SK-N-SH (cell line): ENCODE measurements at places on chromosomes 4 and X. TPM values are rescaled to one million over a fixed set of nuclear protein-coding genes. Genes with fewer than 3 reads are reported as not detected.

DNA sequence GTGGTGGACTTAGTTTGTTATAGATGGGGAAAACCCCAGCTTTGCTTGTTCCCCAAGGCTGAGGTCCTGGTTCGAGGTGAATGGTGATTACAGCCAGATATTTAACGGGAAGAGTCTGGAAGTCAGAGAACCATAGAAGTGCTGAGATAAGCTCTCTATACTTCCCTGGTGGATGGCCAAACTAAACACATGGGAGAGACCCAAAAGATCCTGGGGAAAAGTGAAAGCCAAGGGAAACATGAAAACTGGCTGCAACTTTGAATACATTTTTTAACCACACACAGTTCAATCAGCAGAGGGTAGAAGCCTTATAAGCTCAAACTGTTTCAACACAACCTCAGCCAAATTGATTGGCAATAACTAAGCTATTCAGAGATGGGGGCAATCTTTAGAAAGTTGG lies 29.3 kb upstream of the SRPX start:
- no peak for DNase-seq

DNA sequence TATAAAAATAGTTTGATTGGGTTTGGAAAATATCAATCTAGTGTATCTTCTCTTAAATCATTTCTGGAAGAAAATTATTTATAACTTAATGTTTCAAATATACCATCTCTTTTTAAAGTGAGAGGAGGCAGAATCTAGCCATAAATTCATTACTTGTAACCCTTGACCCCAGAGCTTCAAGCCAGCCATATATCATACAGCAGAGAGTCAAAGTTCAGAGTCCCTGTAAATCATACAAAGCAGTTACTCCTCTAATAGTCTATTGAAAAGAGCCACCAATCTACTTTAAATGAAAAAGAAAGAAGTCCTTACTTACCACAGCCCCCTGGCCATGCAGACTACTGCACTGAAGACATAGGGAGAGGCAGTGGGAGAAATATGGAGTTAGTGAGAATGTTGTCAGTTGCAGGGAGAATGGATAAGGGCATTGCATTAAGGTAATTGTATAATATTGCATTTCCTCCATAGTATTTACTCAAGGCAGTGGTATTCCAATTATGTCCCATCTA lies 229.5 kb downstream of the NKX6-1 start:
- DNase-seq, result no peak

The CXCL6 gene
- 0.02 and 0.03 TPM in 2 replicates for polyA plus RNA-seq

GRCh38 chr4:102064747-102065442 lies 274.4 kb downstream of the BANK1 start:
- DNase-seq, result no peak

The RHOXF2B gene
- not detected in 2 replicates for polyA plus RNA-seq

DNA sequence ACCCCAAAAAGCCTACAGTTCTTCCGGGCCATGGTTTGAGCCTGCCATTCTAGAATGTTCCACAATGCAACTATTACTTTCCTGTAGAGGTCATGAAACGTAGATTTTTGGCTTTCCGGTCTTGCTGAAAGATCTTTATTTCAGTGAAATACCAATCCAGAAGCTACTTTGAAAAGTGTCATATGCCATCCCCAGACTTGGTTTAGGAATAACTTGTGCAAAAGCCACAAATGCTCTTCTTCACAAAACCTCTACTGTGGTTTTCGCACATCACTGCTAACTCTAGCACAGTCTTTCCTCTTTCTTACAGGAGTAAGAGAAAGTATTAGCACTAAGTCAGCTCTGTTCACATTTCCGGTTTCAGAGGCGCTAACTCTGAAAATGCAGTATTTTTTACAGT lies 12.7 kb upstream of the CD40LG start:
- no peak for DNase-seq
